ENCODE measurements at places on chromosomes 5 and 9.

- DNase-seq: no peak
These were observed 89.9 kb downstream of the HSPA4 start for GRCh38 chr5:133141746-133142145.

DNA sequence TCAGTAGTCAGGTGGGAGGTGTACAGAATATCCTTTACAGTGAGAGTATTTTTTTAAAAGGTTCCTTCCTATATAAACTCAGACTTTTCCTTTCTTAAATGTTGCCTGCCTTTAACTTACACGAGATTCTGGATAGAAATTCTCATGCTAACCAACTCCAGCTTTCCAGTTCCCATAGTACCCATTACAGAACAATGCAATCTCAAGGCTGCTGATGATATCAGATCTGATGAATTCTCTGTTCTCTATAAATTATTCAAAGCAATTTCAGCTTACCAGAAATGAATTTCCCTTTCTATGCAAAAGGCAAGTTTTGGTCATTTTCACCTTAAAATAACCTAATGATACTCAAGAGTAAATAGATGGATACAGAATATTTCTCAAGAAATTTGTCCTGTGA, 90.3 kb downstream of the NUDT12 start:
- DNase-seq: no peak

- DNase-seq: no peak
These were observed 198.5 kb upstream of the ADAMTSL1 start for GRCh38 chr9:18275313-18275990.

- DNase-seq: no peak
These were observed 330.5 kb downstream of the NPR3 start for GRCh38 chr5:33041586-33041985.

GRCh38 chr5:154055201-154055600, 16.4 kb downstream of the MFAP3 start:
- no peak for DNase-seq

DNA sequence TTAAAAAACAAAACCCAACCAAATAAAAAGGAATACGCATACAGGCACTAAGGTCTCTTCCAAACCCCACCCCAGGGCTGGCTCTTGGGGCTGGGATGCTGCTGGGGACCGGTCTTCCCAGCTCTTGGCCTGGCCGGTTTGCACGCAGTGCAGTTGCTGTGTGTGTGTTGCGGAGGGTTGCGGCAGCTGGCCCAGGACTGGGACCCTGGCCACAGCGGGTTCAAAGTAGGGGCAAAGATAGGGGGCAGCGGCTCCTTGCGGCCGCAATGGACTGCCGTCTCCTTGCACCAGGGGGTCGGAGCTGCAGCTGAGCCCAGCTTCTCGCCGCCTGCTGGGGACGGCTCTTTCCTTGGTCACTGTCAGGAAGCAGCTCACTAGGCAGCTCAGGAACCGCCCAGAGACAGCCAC, 5.0 kb downstream of the DMRT3 start:
- DNase-seq: no peak

DNA sequence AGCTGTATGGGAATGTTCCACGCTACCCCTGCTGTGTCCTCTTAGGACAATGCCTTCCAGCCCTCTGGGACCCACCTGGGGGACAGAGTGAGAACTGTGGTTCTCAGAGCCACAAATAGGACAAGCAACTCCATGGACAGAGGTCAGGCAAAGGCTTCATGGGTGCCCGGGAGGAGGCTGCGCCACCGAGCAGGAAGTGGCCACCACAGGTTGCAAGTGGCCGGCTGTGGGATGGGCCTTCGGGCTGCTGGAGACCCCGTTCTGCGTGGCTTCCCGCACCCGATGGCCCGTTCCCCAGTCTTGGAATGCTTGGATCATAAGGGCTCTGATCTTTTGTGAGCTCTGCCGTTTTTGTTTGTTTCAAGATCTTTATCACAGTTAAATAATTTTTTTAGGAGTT, 118.8 kb downstream of the BOD1 start:
- no peak for DNase-seq

DNA sequence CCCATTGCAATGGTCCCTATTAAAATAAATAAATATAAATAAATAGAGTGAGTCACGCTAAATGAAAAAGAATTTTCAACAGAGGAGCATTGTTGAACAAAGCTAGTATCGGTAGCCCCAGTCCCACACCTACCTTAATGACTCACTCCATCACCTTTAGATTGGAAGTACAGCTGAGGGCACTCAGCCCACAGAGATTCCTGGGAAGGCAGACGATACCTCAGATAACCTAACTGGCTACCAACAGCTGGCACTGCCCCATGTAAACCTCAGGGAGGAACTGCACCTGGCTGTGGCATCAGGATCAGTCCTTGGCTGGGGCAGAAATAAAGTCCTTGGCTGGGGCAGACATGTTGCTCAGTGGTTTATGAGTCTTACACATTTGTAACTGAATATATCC, 49.3 kb downstream of the SPRY4 start:
- no peak for DNase-seq

DNA sequence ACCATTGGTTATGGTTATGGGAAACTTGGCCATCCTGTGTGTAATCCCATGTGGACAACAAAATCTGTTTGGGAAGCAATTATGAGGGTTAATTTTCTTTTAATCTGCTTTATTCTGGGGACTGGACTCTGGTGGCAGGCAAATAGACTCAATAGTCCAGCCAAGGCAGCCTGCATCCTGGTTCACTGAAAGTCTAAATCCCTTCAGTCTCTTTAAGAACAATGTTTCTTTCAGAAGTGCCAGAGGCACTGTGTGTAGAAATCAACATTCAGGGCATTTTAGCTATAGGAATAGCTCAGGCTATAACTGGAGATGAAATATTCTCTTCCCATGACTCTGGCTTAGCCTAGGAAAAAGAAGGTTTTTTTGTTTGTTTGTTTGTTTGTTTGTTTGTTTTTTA, 118.0 kb downstream of the SPATA31D1 start:
- no peak for DNase-seq

GRCh38 chr5:90055831-90056328, 353.7 kb downstream of the CETN3 start:
- DNase-seq: no peak

GRCh38 chr5:92944337-92944736, 636.7 kb downstream of the NR2F1-AS1 start:
- DNase-seq: no peak

DNA sequence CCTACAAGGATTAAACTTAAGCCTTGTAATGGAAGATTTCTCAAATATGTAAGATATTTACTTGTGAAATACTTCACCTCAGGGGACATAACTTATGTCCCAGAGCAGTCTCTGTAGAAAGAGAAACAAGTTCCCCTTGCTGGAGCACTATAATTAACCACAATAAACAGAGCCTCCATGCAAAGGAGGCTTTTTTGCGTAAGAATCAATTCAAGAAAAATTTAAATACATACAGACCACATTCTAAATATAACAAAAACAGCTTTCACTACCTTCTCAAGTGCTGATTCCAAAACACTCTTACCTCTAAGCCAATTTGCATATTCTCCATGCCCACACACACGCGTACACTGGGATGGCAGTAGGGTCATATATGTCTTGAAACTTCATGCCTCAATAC, 30.7 kb upstream of the CCNB1 start:
- DNase-seq: no peak

GRCh38 chr5:141753971-141754713, 72.1 kb upstream of the ARAP3 start:
- DNase-seq: peak; percentile 62

- no peak for DNase-seq
These were observed 7.5 kb downstream of the DIAPH1 start for GRCh38 chr5:141611289-141611688.

- peak; percentile 41 for DNase-seq
These were observed 81.9 kb downstream of the DMRTA1 start for GRCh38 chr9:22528485-22528884.

DNA sequence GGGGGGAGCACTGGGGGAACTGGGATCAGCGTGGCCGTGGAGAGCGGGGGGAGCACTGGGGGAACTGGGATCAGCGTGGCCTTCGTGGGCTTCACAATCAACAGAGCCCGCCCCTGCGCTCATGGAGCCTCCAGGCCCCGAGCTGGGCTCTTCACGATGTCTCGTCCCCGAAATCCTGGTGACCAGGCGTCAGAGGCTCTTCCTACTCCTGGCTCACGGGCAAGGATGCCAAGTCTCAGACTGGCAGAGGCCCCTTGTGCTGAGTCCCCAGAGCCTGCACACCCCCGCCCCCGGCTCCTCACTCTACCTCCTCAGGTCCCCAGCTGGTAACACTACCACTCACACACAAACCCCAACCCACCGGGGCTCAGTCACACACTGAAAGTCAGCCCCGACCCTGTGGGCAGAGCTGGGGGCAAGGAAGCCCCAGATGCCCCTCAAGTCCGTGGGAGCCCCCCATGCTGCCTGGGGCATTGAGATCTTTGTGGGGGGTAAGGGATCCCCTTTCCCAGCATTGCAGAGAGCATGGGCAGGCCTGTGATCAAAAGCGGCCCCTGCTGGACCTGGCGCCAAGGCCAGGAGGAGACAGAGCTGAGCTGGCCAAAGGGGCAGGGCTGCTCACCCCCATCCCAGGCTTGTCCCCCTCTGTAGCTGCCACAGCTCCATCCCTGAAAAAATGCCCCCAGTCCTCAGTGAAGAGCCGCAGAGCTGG, 26.7 kb downstream of the LHX3 start:
- no peak for DNase-seq

GRCh38 chr9:138112090-138112748, 234.6 kb downstream of the CACNA1B start:
- no peak for DNase-seq

- DNase-seq: no peak
These were observed 18.7 kb downstream of the KCNIP1 start for GRCh38 chr5:170522211-170523141.

GRCh38 chr9:4009006-4009511, 290.8 kb downstream of the GLIS3 start:
- no peak for DNase-seq

DNA sequence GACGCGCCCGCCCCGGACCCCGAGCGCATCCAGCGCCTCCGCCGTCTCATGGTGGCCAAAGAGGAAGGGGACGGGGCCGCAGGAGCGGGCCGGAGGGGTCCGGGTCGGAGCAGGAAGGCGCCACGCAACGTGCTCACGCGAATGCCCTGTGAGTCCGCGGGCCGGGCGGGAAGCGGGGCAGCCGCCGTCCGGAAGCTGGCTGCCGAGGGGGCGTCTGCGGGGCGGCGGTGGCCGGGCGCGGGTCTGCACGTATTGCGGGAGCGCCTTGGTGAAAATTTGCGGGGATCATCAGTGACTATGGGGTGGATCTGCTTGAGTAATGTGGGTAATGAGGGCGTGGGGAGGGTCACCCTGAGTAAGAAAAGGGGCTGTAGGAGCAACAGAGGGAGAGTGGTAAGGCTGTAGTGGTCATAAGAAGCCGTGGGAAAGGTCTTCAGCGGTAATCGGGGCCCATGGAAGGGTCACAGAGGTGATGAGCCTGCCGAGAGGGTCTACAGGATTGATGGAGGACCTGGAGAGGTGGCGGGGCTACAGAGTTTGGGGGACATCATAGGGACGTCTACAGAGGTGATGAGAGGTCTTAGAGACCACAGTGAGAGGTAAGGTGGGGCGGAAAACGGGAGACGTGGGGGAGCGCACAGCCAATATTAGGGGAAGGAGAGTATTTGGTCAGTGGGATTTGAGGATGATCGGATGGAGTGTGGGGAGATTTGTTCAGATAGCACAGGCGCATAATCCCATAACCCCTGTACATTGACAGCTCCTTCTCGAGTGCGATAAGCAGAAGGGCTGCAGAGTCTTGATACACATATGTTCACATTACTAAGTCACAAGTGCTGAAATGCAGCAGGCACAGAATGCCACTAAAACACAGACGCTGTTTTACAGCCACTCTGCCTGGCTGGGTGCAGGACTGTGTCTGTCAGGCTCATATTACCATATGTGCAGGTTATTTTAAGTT, 819 bp downstream of the LSM11 start:
- DNase-seq: peak; percentile 41

GRCh38 chr9:127637322-127637847, 25.3 kb downstream of the STXBP1 start:
- DNase-seq: no peak

- no peak for DNase-seq
These were observed 50.1 kb downstream of the TNFSF8 start for GRCh38 chr9:114880291-114880745.

DNA sequence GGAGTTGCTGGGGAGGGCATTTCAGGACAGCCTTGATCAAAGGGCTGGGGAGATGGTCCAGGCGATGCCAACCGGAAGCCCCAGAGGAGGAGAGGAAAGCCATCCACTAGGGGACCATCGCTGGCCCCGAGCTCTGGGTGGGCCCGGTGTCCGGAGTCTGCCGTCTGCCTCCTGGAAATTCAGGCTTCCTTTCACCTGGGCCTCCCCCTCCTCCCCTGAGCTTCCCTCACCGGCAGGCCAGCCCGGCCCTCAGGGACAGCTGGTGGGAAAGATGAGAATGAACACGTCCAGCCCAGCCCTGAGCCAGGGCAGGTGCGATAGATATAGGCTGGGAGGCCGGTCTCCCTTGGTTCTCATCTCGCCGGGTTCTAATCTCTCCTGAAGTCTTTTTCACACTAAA, 17.2 kb downstream of the IRX4 start:
- no peak for DNase-seq

- DNase-seq: no peak
These were observed 24.6 kb downstream of the GFI1B start for GRCh38 chr9:133003071-133003461.

GRCh38 chr5:6253281-6253680, 125.1 kb downstream of the MED10 start:
- no peak for DNase-seq

GRCh38 chr5:5364932-5365331, 57.5 kb upstream of the ICE1 start:
- DNase-seq: no peak

DNA sequence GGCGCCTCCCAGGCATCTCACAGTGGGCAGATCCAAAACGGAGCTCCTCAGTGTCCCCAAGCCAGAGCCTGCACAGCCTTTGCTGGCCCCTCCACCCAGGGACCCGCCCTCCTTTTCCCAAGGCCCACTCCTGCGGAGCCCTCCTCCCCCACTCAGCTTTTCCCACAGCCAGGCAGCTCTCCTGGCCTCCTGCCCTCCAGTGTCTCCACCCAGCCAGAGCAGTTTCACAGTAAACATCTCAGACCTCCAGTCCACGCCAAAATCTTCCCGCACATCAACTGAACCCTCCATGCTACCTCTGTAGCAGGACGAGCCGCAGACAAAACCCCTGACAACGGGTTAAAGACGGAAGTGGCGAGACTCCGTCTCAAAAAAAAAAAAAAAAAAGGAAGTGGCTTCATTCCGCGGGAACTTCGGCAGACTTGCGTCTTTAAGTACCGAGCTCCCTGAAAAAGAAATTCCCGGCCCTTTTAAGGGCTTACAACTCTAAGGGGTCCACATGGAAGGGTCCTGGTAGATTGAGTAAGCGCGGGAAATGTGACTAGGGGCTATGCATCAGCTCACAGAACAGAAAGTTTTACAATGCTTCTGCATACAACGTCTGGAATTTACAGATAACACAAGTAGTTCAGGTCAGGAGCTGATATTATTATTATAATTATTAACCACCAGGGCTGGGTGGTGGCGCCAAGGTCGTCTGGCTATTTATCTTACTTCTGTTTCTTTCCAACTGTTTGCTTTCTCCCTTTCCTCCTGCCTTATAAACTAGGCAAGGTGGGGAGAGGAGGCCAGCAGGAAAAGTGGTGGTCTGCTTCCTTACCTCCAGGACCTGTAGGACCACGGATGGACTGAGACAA, 11.4 kb upstream of the GRIN1 start:
- DNase-seq: peak; percentile 79

Data from RKO (cell line).